Heart right ventricle (tissue), 16 donors: ENCODE measurements at places on chromosomes 3 and 15. TPM values are rescaled to one million over a fixed set of nuclear protein-coding genes. Genes with fewer than 3 reads are reported as not detected.

DNA sequence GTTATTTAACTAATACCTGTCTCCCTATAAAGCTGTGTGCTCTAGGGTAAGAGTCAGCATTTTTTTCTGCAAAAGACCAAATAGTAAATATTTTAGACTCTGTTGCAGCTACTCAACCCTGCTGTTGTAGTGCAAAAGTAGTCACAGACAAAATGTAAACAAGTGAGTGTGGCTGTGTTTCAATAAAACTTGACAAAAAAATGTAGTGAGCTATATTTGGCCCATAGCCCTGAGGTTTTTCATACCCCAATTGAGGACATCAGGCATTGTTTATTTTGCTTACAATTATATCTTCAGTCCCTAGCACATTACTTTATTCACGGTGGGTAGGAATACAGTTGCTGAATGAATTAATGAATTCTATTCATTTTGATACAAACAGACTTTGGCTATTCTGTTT lies 58.7 kb upstream of the TBC1D5 start:
- no peaks in the 10 kb centered on the region for H3K27me3 ChIP-seq
- H3K4me3 ChIP-seq: no peak overlapping the region
- no peaks in the 10 kb centered on the region for H3K4me1 ChIP-seq

GRCh38 chr3:178388473-178388872 lies 147.8 kb upstream of the KCNMB2 start:
- peaks cover 27% of the 10 kb centered on the region for H3K4me1 ChIP-seq
- H3K27me3 ChIP-seq: no peaks in the 10 kb centered on the region
- DNase-seq: no peak
- H3K36me3 ChIP-seq: no peaks in the 10 kb centered on the region
- no peak overlapping the region for H3K27ac ChIP-seq

GRCh38 chr15:80452166-80452565 lies 48.0 kb downstream of the ARNT2 start:
- H3K27me3 ChIP-seq: no peaks in the 10 kb centered on the region
- no peaks in the 10 kb centered on the region for H3K36me3 ChIP-seq
- no peak overlapping the region for H3K27ac ChIP-seq
- H3K4me3 ChIP-seq: no peak overlapping the region
- no peak for DNase-seq
- peaks cover 8% of the 10 kb centered on the region for H3K4me1 ChIP-seq

NR1I2 gene
- 0.31 TPM for total RNA-seq

TMEM207 gene
- total RNA-seq: not detected
